ENCODE measurements at places on chromosomes 11 and 22.

GRCh38 chr11:128708660-128709059 lies 14.8 kb downstream of the FLI1 start:
- DNase-seq, result no peak

GRCh38 chr22:27461470-27461869 lies 340.1 kb downstream of the MN1 start:
- no peak for DNase-seq

DNA sequence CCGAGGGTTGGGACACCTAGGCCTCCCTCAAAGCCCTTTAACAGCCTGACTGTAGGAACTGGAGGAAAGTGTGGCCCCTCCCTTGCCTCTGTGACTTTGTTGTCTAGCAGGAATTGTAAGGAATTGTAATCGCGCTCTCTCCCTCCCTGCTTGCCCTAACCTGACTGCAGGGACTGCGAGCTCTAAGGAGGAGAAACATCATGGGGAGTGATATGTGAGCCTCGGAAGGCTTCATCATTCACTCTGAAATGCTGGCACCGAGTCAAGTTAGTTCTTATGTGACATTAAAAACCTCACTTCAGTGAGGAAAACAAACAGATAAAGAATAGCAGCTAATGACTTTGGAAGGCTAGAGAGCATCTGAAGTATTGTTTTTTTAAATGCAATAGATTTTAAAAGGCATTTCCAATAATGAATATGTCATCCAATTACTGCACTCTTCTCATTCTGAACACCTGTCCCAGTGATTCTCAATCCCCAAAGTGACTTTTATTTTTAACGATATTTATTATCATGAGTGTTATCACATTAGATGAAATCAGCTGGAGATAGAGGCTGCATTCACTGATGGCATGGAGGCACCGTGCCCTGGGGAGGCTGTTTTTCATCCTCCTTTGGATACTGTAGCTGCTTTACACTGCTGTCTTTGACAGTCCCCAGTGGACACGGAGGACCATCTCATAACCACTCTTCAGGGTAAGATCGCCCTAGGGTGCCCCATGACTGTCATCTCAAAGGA lies 58.5 kb upstream of the NTM start:
- no peak for DNase-seq

- DNase-seq, result no peak
Observed at GRCh38 chr11:77409046-77409445, 64.8 kb downstream of the PAK1 start.

DNA sequence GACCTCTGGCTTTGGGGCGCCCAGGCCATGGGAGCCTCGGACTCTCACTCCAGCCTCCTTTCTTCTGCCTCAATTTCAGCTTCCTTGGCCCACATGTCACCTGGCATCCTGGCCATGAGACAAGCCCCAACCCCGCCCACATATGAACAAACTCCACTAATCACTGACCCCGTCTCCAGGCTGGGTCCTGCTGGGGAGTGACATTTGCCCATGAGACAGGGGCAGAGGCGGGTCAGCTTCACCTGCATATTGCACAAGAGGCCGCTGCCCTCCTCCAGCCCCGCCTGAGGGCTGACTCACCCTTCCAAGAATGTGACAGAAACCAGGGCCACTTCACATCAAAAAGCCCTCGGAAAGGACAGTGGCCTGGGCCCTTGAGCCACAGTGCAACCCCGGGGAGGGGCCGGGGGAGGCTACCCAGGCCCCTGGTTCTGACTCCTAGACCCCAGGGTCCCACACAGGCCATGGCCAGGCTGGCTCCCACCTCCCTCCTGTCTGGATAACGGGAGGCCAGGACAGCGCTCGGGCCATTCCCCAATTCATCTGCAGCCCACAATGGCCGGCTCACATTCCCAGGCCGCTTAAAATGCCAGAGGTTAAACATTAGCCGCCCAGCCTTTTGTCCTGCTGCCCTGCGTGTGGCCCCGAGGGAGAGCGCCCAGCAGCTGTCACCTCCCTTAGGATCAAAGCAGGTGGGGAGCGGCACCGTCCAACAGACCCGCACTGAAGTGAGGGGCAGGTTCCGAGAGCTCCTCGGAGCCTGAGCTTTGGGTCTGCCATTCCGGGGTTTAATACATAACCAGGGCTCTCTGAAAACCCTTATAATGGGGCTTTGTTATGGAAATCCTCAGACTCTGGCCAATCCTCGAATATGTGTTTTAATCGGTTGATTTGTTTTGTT lies 42.3 kb downstream of the TRMU start:
- DNase-seq, result no peak

DNA sequence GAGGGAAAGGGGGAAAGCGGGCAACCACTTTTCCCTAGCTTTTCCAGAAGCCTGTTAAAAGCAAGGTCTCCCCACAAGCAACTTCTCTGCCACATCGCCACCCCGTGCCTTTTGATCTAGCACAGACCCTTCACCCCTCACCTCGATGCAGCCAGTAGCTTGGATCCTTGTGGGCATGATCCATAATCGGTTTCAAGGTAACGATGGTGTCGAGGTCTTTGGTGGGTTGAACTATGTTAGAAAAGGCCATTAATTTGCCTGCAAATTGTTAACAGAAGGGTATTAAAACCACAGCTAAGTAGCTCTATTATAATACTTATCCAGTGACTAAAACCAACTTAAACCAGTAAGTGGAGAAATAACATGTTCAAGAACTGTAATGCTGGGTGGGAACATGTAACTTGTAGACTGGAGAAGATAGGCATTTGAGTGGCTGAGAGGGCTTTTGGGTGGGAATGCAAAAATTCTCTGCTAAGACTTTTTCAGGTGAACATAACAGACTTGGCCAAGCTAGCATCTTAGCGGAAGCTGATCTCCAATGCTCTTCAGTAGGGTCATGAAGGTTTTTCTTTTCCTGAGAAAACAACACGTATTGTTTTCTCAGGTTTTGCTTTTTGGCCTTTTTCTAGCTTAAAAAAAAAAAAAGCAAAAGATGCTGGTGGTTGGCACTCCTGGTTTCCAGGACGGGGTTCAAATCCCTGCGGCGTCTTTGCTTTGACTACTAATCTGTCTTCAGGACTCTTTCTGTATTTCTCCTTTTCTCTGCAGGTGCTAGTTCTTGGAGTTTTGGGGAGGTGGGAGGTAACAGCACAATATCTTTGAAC lies 6.8 kb downstream of the MALAT1 start:
- DNase-seq, result no peak

Data from T-helper 9 cell (primary cell).